ENCODE measurements at places on chromosomes 12 and 14. TPM values are rescaled to one million over a fixed set of nuclear protein-coding genes. Genes with fewer than 3 reads are reported as not detected.

GRCh38 chr14:49008363-49008762, 577.8 kb downstream of the RPS29 start:
- no peak for ATAC-seq

DNA sequence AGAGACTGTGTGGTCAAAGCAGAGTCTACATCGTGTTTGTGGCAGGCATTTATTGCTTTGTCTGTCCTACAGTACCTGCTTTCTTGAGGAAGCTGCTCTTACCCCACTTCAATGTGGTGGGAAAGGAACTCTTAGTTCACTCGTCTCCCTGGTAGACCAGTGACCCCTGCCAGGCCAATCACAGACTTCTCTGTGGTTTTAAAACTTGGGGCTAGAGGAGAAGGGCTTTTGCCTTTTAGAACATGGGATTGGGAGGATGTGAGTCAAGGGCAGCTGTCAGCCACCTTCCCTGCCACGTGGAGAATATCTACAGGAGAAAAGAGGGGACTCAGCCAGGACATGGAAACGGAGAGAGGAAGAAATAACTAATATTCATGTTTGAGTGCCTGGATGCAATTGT, 36.8 kb upstream of the TMED10 start:
- no peak for ATAC-seq

DNA sequence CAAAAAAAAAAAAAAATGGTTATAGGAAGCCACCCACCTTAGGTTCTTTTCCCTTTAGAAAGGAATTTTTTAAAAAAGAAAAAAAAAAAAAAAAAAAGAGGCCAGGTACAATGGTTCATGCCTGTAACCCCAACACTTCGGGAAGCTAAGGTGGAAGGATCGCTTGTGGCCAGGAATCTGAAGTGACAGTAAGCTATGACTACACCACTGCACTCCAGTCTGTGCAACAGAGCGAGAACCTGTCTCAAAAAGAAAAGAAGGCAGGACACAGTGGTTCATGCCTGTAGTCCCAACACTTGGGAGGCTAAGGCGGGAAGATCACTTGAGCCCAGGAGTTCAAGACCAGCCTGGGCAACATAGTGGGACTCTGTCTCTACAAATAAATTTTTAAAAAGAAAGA, 36.0 kb downstream of the SPTLC2 start:
- no peak for ATAC-seq

- ATAC-seq: peak; percentile 66
Observed at GRCh38 chr12:88503281-88503703, 77.0 kb downstream of the KITLG start.

- no peak for ATAC-seq
Observed at GRCh38 chr12:104890476-104891096, 67.5 kb downstream of the SLC41A2 start.

DNA sequence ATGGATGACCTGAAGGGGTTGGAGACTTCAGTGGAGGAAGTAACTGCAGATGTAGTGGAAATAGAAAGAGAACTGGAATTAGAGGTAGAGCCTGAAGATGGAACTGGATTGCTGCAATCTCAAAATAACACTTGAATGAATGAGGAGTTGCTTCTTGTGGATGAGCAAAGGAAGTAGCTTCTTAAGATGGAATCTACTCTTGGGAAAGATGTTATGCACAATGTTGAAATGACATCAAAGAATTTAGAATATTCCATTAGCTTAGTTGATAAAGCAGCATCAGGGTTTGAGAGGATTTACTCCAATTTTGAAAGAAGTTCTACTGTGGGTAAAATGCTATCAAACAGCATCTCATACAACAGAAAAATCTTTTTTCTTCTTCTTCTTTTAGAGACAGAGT, 186.4 kb upstream of the PRKD1 start:
- no peak for ATAC-seq

SRGAP1 gene
- 9.6 TPM for total RNA-seq

DNA sequence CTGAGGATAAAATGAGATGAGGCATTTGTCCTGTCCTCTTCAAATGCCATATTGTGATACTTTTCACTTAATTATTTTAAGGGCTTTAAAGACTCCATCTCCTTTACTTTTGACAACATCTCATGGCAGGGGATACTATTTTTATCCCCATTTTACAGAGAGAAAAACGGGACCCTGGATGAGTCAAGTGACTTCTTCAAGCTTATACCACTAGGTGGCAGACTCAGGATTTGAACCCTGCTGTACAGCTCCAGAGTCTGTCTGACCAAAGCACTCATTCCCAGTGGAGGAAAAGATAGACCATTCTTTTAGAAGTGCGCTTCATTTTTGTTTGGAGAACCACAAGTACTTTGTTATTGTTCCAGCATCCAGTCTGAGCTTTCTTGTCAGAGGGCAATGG, 1.7 kb upstream of the SMOC1 start:
- no peak for ATAC-seq

EMP1 gene
- total RNA-seq: 0.73 TPM

- no peak for ATAC-seq
Observed at GRCh38 chr12:2117541-2117940, 64.8 kb downstream of the CACNA1C start.

GALNT8 gene
- total RNA-seq: 18.9 TPM

Measured in motor neuron (in vitro differentiated cells).